Keratinocyte (primary cell): ENCODE measurements at places on chromosomes 1 and 21. TPM values are rescaled to one million over a fixed set of nuclear protein-coding genes. Genes with fewer than 3 reads are reported as not detected.

DNA sequence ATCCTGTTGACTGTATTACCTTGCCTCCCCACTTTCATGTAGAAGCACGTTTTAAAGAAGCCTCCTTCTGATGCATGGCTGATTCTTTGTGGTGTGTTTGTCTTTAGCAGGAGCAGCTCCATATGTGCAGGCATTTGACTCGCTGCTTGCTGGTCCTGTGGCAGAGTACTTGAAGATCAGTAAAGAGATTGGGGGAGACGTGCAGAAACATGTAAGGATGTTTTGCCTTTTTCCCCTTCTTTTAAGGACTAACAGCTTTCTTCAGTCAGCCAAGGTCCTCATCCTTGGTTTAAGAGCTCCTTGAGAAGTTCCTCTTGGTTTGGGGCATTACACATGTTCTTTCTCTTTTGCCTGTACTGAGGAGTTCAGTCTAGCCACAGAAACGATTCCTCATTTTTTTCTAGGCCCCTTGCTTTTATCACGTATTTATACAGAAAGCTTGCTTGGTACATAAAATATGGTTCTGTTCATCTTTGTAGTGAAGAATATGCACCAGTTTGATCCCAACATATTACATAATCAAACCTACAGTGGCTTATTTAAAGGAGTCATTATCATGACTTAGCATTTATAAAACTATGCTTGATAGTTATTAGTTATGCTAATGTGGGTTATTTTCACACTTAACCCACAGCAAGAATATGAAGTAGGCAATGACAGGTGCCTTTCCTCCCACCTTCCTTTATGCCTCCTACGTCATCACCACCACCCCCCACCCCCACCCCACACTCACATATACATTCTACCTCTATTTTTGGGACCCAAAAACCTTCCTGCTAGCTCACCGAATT lies 19.6 kb downstream of the CAP1 start:
- H3K27ac ChIP-seq: peak overlapping the region; percentile 32
- no peak for DNase-seq
- H3K36me3 ChIP-seq: peaks cover 41% of the 10 kb centered on the region
- no peaks in the 10 kb centered on the region for H3K27me3 ChIP-seq

- H3K27ac ChIP-seq: peak overlapping the region; percentile 99
- H3K27me3 ChIP-seq: no peaks in the 10 kb centered on the region
- no peak for DNase-seq
- H3K36me3 ChIP-seq: peaks cover 3% of the 10 kb centered on the region
- peaks cover 20% of the 10 kb centered on the region for H3K4me1 ChIP-seq
Observed at GRCh38 chr1:58785442-58786058, 1.7 kb upstream of the JUN start.

GRCh38 chr1:60589046-60589748 lies 493.2 kb upstream of the NFIA start:
- H3K27ac ChIP-seq: no peak overlapping the region
- H3K36me3 ChIP-seq: no peaks in the 10 kb centered on the region
- H3K4me1 ChIP-seq: no peaks in the 10 kb centered on the region

DNA sequence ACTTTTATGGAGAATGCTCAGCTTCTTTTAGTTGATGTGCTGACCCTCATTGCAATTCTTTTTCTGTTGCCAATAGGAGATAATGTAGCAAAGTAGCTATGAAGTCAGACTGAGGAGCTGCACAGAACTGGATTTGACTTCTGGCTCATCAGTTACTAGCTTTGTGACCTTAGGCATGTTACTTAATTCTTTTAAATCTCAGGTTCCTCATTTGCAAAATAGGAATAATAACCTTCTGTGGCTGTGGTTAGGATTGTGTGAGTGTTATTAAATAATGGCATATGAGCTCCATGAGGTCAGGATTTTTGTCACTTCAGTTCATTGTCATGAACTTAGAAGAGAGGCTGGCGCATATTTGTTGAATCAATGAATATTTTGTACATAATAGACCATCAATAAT lies 237.6 kb upstream of the SGIP1 start:
- H3K4me3 ChIP-seq: no peak overlapping the region
- no peak overlapping the region for H3K27ac ChIP-seq
- no peaks in the 10 kb centered on the region for H3K27me3 ChIP-seq

DNA sequence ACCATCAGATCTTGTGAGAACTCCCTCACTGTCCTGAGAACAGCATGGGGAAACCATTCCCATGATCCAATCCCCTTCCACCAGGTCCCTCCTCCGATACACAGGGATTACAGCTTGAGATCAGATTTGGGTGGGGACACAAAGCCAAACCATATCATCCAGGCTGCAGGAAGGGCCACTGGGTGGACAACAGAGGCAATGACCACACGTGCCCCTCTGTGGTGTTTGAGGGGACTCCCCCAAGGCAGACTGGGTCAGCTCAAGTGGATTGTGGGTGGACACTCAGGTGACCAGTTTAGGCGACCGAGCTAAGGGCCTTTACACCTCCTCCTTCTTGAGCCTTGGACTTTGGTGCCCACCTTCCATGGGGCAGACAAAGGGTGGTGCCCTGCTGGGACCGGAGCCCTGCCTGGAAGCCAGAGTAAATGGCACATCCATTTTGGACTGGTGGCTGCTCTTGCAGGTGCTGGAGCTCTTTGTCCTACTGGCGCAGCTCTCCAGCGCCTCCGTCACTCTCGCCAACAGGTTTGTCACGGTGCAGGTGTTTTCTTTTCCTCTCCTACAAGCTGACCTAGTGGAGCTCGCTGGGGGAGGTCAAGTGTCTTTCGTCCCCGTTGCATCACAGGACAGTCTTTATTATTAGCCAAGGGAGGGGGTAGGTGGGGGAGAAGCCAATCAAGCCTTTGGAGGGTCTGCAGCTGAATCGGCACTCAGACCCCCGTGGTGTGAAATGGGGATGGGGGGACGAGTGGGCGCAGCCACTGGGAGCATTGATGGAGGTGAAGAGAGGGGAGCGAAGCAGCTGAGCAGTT lies 37.6 kb downstream of the CRYAA start:
- no peak for DNase-seq
- H3K27ac ChIP-seq: no peak overlapping the region
- no peaks in the 10 kb centered on the region for H3K4me1 ChIP-seq

- H3K4me3 ChIP-seq: no peak overlapping the region
- peaks cover 22% of the 10 kb centered on the region for H3K27me3 ChIP-seq
- no peaks in the 10 kb centered on the region for H3K36me3 ChIP-seq
- DNase-seq: no peak
- H3K27ac ChIP-seq: no peak overlapping the region
Observed at GRCh38 chr1:201423655-201424054, 2.1 kb upstream of the TNNI1 start.

- no peak overlapping the region for H3K27ac ChIP-seq
- DNase-seq: no peak
- no peaks in the 10 kb centered on the region for H3K27me3 ChIP-seq
- no peaks in the 10 kb centered on the region for H3K4me1 ChIP-seq
Observed at GRCh38 chr21:38388647-38389353, 109.5 kb downstream of the ERG start.

GRCh38 chr1:18883636-18884418 lies 18.5 kb downstream of the ALDH4A1 start:
- peaks cover 38% of the 10 kb centered on the region for H3K4me1 ChIP-seq
- no peaks in the 10 kb centered on the region for H3K27me3 ChIP-seq
- no peak overlapping the region for H3K4me3 ChIP-seq
- peaks cover 44% of the 10 kb centered on the region for H3K36me3 ChIP-seq
- no peak overlapping the region for H3K27ac ChIP-seq

DNA sequence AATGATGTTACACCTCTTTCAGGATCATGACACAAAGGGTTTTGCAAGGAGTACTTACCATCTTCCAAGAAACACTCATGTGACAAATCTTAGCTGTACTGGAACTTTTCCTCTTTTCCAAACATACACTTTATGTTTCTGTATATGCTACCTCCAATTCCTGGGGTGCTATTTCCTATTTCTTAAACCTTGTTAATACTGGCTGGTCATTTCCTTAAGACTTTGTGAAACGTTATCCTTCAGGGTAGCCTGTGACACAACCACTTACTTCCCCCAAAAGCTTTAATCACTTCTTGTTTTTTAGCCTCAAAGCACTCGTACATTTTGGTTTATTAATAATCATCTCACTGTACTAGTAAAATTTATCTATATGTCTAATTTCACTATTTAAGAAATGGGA lies 39.4 kb downstream of the OR10Z1 start:
- no peak for DNase-seq
- H3K27me3 ChIP-seq: no peaks in the 10 kb centered on the region
- H3K36me3 ChIP-seq: no peaks in the 10 kb centered on the region

- H3K27ac ChIP-seq: no peak overlapping the region
- H3K36me3 ChIP-seq: no peaks in the 10 kb centered on the region
- no peak overlapping the region for H3K4me3 ChIP-seq
- no peaks in the 10 kb centered on the region for H3K27me3 ChIP-seq
Observed at GRCh38 chr1:175204330-175204729, 11.8 kb upstream of the KIAA0040 start.

DNA sequence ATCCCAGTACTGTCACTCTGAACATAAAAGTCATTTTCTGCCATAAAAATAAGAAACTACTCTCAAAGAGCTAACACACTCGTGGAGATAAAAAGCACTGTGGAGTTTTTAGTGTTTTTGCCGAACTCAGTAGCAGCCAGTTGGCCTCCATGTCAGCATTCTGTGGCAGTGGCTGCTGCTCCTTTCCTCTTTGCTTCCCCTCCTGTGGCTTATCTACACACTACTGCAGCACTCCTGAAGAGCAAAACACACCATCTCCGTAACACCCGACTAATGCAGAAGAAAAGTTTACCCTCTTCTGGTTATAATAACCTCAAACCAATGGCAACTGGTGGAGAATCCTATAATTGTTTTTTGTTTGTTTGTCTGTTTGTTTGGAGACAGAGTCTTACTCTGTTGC lies 44.9 kb downstream of the RAB3GAP2 start:
- no peak for DNase-seq
- no peaks in the 10 kb centered on the region for H3K4me1 ChIP-seq
- H3K27me3 ChIP-seq: no peaks in the 10 kb centered on the region
- no peak overlapping the region for H3K4me3 ChIP-seq
- no peak overlapping the region for H3K27ac ChIP-seq

DNA sequence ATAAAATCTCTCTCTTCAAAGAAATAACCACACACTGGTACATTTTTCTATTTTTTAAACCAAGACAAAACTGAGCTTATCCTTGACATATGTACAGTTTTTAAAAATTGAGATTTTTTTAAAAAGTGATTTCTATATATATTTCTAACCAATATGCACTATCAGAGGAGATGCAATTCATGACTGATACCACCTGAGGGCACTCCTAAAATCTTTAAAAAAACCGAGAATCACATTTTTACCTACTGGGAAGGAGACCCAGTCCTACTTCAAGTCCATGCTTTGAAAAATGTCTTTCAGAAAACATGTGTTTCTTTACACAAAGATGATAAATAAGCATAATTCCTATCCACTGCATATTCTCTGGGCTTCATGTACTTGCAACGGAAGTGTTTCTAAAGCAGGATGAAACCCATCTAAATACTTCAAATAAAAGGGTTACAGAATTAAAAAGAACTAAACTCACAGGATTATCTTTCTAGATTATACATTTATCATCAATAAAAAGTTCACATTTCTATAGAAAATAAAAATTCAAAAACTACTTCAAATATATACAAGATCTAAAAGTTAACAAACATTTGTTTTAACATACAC lies 98.6 kb downstream of the ENAH start:
- H3K27ac ChIP-seq: no peak overlapping the region
- no peaks in the 10 kb centered on the region for H3K4me1 ChIP-seq

GRCh38 chr1:24683713-24684162 lies 40.6 kb downstream of the SRRM1 start:
- H3K4me3 ChIP-seq: no peak overlapping the region
- H3K36me3 ChIP-seq: no peaks in the 10 kb centered on the region
- peak overlapping the region; percentile 87 for H3K27ac ChIP-seq

GRCh38 chr1:108570128-108570527 lies 10.2 kb downstream of the EEIG2 start:
- H3K27ac ChIP-seq: no peak overlapping the region
- no peaks in the 10 kb centered on the region for H3K27me3 ChIP-seq
- no peaks in the 10 kb centered on the region for H3K36me3 ChIP-seq
- no peak for DNase-seq

DNA sequence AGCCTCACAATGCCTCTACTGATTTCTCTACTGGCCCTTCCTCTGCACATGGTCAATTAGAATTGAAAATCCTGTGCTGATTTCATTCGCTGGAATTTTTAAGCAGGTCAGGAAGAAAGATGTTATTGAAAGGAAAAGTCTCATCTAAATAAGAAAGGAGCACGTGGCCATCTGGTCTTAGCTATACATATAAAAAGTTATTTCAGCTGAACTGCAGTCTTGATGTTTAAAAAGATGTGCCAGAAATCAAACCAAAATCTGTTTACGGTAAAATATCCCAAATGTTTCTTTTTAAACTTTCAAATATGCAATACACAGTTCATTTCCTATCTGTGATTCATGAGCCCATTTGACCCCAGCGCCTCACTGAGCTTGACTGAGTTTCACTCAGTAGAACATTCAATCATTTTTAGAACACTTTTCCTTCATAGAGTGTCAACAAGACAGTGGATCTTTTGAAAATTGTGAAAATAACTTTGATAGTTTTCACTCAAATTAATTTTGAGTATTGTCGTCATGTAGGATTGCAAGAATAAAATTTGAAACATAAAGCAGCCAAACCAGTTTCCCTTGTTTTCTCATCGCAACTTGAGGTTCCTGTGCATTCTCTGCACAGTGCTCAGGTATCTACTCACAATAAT lies 293.6 kb downstream of the PTPRC start:
- DNase-seq: no peak
- peaks cover 25% of the 10 kb centered on the region for H3K4me1 ChIP-seq
- H3K27me3 ChIP-seq: no peaks in the 10 kb centered on the region
- peak overlapping the region; percentile 75 for H3K27ac ChIP-seq

DNA sequence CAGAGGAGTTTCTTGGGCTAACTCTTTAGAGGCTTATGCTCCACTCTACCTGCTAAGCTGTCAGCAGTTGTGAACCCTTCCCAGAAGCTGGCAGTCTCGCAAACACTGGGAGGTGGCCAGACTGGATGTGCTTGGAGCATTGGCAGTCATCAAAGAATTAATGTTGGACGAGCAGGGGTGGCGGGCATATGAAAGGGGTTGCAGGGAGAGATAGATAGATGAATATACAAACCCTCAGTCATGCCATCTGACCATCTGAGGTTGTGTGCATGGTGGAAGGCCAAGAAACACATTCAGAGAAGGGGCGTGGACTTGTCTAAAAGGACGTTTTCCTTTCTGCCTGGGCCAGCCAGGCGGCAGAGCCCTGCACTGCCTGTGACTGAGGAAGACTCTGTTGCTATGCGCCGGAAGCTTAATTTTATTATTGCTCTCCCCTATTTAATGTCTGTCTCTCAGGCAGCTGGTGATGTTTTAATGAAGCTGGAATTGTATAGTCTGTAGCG lies 164.4 kb downstream of the PBX1 start:
- no peak for DNase-seq
- H3K27me3 ChIP-seq: no peaks in the 10 kb centered on the region
- H3K4me3 ChIP-seq: no peak overlapping the region
- H3K36me3 ChIP-seq: no peaks in the 10 kb centered on the region

GRCh38 chr1:192488058-192488457 lies 87.5 kb upstream of the RGS1 start:
- no peak overlapping the region for H3K27ac ChIP-seq
- DNase-seq: no peak
- no peaks in the 10 kb centered on the region for H3K36me3 ChIP-seq
- no peaks in the 10 kb centered on the region for H3K27me3 ChIP-seq
- H3K4me1 ChIP-seq: no peaks in the 10 kb centered on the region

KRTAP7-1 gene
- not detected in 3 replicates for polyA plus RNA-seq

CELA3A gene
- polyA plus RNA-seq: not detected in 3 replicates

GNAI3 gene
- 8.3 to 14.1 TPM (median 10.3 TPM) in 3 replicates for polyA plus RNA-seq

PROK1 gene
- not detected in 3 replicates for polyA plus RNA-seq

MATN1 gene
- polyA plus RNA-seq: 0.05 to 0.13 TPM in 2 of 3 replicates, not detected in the other

SFN gene
- 1,394 to 2,602 TPM (median 2,333 TPM) in 3 replicates for polyA plus RNA-seq

ETS2 gene
- 58.5 to 61.4 TPM (median 60.3 TPM) in 3 replicates for polyA plus RNA-seq

CNR2 gene
- not detected in 3 replicates for polyA plus RNA-seq

HRNR gene
- polyA plus RNA-seq: 0.03 to 0.09 TPM (median 0.06 TPM) in 3 replicates
